Activated CD4-positive, alpha-beta T cell treated with anti-CD3 and anti-CD28 coated beads for 1 hour (primary cell): ENCODE measurements at places on chromosomes 2 and 18.

DNA sequence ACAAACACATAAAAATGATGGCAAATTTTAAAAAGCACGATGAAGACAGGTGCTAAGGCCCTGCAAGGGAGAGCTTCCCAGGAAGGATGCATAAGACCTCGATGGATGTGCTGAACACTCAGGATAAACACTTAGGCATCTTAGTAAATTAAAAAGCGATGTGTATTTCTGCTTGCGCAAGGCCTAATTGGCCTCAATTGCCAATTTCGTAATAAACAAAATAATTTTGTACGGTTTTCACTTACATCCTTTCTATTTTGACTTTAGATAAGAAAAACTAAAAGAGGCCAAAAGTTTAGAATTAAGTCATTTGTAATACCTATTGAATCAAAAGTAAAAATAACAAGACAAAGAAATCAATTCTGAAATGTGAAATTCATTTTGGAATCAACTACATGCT lies 189.1 kb downstream of the TCF4 start:
- DNase-seq, result no peak

GRCh38 chr2:12960671-12961070 lies 243.9 kb downstream of the TRIB2 start:
- DNase-seq, result no peak

DNA sequence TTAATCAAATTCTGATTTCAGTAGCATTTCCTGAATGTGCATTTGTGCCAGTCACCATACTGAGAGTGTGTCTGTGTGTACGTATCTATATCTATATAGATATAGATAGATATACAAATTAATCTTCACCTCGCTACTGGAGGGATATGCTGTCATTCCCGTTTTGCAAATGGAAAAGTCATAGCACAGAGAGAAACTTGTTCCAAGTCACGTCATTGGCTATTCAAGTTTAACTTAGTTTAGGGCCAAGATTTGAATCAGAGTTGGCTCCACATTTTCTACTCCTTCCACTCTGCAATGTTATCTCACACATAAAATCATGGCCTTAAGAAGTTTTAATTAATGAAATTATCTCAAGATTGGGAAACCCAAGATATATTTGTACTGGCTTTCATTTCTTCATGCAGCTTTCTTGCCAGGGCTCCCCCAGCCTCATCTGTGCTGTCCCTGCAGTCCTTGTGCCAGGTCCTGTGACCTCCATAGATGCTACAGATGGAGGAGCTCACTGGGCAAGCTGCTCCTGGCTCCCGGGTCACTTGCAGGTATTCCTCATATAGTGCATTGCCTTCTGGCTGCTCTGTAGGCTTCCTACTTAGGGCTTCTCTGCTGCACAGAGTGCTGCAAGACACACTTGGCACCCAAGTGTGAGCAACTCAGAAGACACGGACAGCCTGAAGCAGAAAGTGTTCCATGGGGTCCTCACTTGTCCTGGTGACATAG lies 245.8 kb downstream of the KCNS3 start:
- no peak for DNase-seq

DNA sequence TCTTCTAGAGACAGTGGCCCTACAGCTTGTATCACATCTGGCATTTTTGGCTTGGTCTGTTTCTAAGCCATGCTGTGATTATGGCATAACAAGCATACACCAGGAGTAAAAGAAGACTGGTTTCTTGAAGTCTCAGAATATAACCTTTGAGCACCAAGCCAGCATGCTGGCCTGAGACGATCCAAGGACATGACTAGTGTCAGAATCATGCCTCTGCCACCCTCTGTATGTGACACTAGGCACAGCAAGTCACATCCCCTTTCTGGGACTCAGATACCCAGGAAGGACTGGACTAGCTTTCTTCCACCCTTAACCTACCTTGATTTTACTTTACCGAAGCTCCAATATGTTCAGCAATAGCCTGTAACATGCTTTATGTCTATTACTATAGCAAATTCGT lies 345.5 kb downstream of the SETBP1 start:
- no peak for DNase-seq

- DNase-seq, result no peak
These were observed 121.0 kb downstream of the ANKRD44 start for GRCh38 chr2:197189426-197190099.

DNA sequence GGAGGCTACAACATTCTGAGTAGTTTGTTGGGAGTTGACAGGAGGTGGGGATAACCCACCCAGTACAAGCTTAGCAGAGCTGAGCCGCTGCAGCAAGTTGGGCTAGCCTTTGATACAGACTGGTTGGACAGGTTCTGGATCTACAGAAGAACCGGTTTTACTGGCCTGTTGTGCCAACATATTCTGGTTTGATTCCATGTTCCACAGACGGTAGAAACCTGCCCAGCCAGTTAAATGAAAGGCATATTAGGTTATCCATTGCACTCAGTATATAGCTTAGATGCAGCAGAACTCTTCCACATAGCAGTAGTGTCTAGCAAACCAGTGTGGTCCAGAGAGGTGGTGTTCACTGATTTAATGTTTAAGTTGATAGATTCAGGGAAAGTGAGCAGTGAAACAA lies 19.3 kb upstream of the RBBP8 start:
- DNase-seq, result no peak

DNA sequence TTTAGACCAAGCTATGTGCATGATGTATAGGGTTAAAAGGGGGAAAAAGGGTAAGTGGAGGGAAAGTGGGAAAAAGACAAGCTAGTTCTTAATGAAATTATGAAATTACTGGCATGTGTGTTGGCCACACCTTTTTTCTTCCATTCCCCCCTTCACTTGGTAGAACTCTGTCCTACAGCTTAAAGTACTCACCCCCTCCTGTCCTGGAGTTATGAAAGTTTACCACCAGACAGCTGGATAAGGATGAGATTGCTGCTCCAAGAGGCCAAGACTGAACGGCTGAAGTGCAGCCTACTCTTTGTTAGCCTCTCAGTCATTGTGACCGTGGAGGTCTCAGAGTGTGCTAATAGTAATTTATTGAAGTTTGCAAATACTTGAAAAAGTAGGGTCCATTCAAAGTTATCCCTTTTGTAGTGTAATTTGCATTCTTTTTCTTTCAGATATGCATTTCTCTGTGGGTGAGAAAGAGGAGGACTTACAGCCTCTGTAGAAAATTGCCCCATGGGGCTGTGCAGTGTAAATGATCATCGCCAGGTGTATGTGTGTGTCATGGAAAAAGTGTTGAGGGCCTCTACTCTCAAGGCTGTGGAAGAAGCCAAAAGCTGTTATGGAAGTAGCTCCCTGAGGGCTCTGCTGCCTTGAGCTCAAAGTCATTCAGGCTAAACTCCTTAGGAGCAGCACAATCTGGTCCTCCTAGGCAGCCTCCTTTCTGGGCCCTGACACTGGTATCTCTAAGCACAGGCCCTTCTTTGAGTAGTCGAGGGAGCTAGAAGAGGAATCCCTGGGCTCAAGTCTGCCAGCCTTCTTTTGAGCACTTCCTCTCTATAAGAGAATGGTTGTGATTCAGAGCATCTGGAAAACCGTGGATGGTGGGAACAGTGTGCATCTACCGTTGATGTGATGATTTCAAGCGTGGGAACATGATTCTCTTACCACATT lies 46.2 kb downstream of the LHCGR start:
- no peak for DNase-seq

- no peak for DNase-seq
These were observed 139.6 kb downstream of the TWIST2 start for GRCh38 chr2:238987352-238987981.

DNA sequence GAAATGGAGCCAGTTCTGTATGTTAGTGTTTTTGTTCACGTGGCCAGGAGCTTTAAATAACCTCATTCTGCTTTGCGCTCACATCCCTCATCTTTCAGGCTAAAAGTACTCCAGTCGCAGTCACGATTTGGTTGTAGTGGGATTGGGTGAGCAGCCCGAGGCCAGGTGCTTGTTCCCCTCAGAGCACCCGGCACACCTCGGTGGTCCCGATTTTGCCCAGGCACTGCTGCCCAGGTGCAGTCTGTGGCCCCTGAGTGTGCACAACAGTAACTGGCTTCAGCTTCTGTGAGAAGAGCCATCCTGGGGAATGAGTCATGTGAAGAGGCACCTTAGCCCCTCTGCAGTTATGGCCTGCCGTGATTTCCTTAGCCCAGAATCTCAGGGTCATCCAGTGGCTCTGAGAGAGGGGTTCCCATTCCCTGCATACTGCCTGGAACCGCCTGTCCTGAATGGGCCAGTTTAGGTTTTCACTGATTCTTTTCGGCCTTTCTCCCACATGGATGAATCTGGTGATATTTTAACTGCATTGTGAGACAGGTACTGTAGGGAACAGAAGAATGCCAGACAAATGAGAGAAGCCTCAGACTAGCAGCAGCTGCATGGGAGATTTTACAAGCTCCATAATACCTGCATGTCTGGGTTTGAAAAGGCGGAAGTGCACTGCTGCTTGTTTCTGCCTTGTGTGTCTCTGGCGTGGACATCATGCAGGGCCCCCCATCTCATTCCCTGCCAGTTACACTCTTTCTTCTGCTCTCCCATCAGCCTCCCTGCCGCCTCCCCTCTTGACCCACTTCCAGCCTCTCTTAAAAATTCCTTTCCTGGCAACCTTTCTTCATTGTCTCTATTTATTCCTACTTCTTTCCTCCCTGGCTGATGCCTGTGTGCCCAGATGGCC lies 33.5 kb downstream of the IMPA2 start:
- DNase-seq, result no peak

DNA sequence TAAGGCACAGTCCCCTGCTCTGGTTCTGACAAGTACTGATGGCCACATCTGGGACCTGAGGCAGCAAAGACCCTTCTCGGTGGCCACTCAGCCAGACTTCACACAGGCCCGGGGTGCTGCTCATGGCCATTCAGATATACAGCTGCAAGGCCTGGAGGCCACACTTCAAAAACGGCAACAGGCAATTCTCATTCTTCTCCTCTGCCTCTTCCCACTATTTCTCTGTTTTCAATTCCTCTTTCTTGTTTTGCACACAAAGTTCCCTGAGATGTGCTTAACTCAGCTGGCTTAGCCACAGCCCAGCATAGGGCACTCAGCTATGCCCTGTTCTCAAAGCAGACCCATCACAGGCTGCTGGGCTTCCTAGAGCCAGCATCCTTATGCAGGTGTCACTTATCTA lies 29.9 kb downstream of the PTPN18 start:
- no peak for DNase-seq

DNA sequence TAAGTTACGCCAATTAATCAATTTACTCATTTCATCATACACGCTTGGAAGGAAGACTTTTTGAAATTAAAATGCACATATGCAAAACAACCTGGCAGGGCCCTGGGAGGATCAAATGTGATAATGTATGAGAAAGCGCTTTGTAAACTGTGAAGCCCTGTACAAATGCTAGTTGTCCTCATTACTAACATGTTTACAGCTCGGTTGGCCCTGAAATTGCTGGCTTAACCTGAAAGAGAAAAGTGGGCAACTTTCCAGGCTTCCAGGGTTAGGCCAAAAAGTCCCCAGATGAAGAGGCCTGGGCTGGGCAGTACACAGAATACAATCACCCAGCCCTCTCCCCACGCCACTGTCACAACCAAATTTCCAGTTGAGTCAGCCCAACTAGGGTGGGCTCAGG lies 60.2 kb downstream of the DNMT3A start:
- DNase-seq, result no peak

- no peak for DNase-seq
These were observed 202.6 kb upstream of the ID2 start for GRCh38 chr2:8479298-8479697.

- DNase-seq, result no peak
These were observed 142.0 kb downstream of the TMEM18 start for GRCh38 chr2:535222-535621.

- no peak for DNase-seq
These were observed 2.9 kb upstream of the EPB41L3 start for GRCh38 chr18:5546660-5547059.

DNA sequence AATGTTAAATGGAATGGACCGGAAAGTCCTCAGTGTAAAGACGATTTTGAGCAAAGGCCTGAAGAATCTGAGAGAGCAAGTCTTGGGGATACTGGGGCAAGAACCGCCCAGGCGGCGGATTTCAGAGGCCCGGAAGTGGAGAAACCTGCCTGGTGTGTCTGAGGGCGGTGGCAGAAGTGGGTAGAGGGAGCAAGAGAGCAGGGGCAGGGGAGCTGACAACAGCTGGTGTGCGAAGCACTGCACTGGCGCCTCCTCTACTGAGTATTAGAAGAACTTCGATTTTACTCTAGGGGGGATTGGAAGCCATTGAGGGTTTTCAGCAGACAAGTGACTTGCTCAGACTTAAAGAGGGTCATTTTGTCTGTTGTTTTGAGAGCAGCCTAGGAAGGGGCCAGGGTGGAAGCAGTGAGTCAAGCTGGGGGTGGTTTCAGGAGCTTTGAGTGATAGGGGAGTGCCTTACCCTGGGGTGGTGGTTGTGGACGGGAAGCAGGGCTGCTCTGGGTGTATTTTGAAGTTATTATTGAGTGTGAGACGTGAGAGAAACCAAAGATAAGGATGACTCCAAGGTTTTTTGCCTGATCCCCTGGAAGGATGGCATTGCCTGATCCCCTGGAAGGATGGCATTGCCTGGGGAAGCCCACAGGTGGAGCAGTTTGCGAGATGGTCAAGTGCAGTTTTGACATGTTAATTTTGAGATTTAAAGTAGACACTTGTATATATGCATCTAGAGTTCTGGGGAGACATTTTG lies 52.5 kb downstream of the ZNF236 start:
- no peak for DNase-seq

GRCh38 chr2:20450201-20450999 lies 3.5 kb downstream of the RHOB start:
- DNase-seq, result no peak

GRCh38 chr2:70328921-70329561 lies 27.2 kb upstream of the FAM136A start:
- DNase-seq, result no peak

DNA sequence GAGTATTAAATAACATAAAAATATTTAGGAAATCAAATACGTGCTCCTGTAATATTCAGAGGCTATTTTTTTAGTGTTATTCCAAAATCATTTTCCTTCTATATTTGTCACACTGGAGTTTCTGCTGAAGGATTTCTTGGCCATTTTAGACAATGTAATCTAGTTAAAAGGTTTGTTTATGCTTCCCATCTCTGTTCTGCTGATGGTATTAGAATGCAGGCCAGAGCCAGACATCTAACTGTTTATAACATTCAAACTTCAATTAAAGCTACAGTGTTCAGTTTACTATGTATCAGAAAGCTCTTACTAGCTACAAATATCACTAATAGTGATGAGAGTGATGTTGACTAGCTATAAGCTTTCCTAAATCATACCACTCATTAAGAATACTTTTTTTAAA lies 7.9 kb downstream of the MBD5 start:
- no peak for DNase-seq

GRCh38 chr2:61272421-61273070 lies 110.6 kb downstream of the C2orf74 start:
- no peak for DNase-seq

DNA sequence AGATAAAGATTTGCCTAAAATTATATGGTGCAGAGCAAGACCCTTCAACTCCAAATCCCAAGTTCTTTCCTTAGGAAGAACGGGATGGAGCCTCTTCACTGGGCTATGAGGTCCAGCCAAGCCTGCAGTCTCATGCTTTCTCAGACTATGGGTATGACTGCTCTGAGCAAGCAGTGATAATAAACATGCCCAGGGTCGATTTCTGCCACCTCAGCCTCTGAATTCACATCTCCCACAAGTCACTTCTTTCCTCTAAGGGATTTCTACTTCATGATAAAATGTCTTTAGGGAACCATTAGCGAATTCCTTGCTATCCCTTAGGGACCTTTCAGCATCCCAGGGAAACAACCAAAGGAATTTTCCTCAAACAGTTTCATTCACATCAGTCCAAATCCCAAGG lies 94.8 kb downstream of the GFPT1 start:
- DNase-seq, result no peak

GRCh38 chr2:176099728-176100546 lies at the start of gene HOXD12:
Gene HOXD12 (plus strand): TSS chr2:176099795. CDS start chr2:176099802, 7 bp downstream.
- no peak for DNase-seq

GRCh38 chr2:38154395-38154794 lies 78.4 kb upstream of the CYP1B1 start:
- DNase-seq, result no peak

- DNase-seq, result no peak
These were observed 75.9 kb downstream of the TMEM18 start for GRCh38 chr2:601387-601698.
